ENCODE measurements at places on chromosomes 3 and 15.

- DNase-seq, result no peak
Measured at GRCh38 chr15:96089405-96090058, 241.0 kb upstream of the NR2F2 start.

- DNase-seq, result no peak
Measured at GRCh38 chr3:173395073-173395411, 2.5 kb upstream of the NLGN1 start.

DNA sequence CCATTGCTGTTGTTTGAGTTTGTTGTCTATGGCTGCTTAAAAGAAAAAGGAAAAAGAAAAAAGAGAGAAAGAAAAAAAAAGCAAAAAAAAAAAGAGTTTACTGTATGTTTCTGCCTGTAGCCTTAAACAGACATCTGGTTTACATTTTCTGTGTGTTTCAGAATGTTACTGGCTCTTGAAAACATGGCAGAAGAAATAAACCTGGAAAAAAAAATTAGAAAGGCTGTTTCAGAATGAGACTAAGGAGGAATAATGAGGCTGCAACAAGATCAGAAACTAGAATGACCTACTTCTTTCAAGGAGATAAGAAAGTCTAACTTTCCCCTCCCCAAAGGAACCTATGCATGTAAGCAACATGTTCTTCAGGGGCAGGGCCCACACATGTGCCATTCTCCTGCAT lies 292.1 kb downstream of the DIPK2A start:
- no peak for DNase-seq

- no peak for DNase-seq
Measured at GRCh38 chr3:24499991-24500390, 5.3 kb upstream of the THRB start.

GRCh38 chr15:92667970-92668485 lies 12.5 kb upstream of the FAM174B start:
- DNase-seq, result no peak

- no peak for DNase-seq
Measured at GRCh38 chr15:82575335-82575734, 35.1 kb upstream of the RPS17 start.

DNA sequence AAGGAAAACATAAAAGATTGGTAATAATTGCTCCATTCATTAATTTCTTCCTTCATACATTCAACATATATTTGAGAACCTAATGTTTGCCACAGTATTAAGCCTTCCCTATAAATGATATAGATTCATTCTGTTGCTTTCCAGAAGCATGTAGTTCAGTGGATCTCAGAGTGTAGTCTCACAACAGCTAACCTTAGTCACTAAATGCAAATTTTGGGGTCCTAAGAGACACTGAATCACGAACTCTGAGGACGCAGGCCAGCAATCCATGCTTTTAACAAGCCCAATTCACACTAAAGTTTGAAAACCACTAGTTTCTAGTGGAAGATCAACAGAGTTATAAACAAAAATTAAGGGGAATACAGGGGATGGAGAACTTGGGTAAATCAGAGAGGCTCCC lies 7.2 kb upstream of the AQR start:
- DNase-seq, result no peak
